GM03348 (cell line): ENCODE measurements at places on chromosomes 5 and 9.
A peak's percentile ranks its signal among the peaks of the same experiment; 100 is the strongest.

DNA sequence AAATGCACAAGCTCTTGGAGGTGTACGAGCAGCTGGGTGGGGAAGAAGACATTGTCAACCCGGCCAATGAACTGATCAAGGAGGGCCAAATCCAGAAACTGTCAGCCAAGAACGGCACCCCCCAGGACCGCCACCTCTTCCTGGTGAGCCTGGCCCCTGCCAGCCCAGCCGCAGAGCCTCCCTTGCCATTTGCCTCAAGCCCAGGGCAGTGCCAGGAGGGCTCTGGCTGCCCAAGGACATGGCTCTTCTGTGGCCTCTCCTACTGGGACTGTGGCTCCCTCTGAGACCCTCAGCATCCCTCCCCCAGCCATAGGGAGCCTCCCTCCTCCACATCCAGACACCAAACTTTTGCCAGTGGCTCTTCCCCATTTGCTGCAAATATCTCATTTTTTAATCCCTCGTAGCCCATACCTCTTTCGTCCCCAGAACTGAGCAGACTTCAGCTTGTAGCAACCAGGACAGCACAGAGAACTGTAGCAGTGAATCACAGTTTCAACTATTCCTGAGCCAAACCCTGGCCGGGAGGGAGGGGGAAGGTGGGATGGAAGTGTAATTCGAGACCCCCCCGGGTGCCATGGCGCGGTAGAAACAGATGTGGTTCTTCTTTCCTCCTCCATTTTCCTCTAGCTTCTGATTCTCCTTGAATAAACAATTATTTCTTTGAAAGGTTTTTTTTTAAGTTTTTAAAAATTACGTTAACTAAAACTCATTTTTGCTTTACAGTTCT is 44.5 kb upstream of the SUSD3 start:
- no peak for DNase-seq

DNA sequence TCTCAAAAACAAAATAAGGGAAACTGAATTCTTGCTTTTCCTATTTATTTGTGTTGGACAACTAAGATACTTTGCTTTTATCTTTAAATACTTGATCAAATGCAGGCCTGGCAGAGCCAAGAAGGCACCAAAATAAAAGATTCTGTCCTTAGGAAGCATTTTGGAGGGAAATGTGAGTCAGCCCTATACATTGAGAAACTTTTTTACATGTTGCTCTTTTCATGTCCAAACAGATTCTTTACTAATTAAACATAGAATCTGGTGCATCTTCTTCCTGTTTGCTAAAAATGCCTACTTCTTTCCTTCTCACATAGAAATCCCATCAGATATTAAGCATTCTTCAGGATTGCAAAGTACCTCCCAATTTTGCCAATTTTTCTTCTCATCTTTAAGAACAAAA is 1160.4 kb downstream of the EFNA5 start:
- no peak for DNase-seq

- peak; percentile 33 for DNase-seq
These were observed 116.0 kb downstream of the ARHGAP26 start for GRCh38 chr5:142886211-142886610.

- DNase-seq: no peak
These were observed 45.0 kb downstream of the ROPN1L start for GRCh38 chr5:10486511-10487344.

DNA sequence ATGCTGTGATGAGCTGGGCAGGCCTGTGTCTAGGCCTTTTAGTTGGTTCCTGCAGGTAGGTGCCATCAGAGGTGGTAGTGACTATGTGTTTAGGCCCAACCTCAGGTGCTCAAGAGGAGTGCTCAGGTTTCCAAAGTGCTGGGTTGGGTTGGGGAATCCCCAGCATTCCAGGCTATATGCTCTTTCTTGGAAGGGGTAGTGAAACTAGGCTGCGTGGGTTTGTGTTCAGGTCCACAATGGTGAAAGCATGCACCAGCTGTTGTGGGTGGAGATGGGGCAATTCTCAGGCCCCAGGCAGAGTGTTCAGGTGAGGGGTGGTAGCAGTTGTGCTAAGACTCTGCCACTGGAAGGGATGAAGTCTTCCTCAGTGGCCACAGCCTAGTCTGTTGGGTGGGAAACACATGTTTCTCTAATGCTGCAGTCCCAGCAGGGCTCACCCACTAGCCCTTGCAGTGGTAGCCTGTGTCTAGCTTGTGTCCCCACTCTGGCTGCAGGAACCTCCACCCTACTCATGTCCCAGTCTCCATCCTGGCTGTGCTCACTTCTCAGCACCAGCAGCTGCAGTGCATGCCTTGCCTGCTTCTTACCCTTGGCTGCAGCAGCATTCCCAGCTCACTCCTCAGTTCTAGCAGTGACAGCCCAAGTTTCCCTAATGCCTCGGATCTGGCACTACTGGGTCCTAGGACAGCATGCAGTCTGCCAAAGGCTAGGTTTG is 78.9 kb downstream of the FAM170A start:
- DNase-seq: no peak

GRCh38 chr9:80049096-80049782 is 477.5 kb downstream of the TLE4 start:
- no peak for DNase-seq

DNA sequence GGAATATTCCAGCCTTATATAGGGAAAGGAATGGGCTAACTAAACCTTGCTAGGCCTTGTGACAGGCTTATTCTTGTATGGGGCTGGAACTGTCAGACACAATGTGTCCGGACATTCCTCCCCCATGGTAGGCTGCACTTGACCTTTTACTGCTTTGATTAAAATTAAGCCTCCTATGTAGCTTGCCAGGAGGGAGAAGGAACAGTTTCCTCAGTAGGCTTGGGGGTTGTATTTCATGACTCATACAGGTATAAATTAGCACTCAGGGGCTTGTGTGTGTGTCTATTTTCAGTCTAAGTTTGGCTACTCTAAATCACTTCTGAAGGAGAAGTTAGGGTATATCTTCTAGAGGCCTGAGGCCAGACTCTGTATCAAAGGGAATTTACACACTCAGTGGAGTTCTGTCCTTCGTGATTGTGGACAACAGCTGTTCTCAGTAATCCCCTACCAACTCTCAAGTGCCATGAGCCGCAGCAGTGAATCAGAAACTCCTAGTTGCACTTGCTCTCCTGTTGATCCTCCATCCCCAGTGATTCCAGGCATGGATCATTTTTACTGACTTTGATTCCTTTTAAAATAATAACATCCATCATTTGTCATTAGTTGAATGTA is 16.4 kb downstream of the ADAMTS16 start:
- no peak for DNase-seq

DNA sequence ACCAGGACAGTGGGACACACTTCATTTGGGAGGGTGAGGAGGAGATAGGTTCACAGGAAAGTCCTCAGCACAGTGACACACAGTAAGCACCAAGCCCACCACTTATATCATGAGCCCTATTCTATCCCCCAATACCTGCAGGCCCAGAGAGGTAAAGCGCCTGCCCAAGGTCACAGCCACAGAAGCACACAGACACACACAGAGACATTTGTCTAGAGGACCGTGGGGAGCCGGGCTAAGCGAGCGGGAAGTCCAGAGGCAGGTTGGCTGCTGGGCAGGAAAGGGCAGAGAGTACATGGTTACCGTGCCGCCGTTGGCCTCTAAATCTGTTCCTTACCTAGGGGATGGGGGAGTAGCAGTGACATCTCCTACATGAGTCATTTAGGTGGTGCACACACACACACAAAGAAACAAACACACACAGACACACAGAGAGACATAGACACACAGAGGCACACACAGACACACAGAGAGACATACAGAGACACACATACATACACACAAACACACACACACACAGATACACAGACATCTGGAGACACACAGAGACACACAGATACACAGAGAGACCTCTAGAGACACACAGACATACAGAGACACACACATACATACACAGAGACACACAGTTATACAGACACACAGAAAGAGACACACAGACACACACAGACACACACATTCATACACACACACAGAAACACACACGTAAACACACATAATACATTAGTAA is 15.9 kb upstream of the DUSP1 start:
- no peak for DNase-seq

- peak; percentile 49 for DNase-seq
These were observed 118.7 kb upstream of the SLCO6A1 start for GRCh38 chr5:102617191-102618187.
